ENCODE measurements at places on chromosomes 12 and 14.

DNA sequence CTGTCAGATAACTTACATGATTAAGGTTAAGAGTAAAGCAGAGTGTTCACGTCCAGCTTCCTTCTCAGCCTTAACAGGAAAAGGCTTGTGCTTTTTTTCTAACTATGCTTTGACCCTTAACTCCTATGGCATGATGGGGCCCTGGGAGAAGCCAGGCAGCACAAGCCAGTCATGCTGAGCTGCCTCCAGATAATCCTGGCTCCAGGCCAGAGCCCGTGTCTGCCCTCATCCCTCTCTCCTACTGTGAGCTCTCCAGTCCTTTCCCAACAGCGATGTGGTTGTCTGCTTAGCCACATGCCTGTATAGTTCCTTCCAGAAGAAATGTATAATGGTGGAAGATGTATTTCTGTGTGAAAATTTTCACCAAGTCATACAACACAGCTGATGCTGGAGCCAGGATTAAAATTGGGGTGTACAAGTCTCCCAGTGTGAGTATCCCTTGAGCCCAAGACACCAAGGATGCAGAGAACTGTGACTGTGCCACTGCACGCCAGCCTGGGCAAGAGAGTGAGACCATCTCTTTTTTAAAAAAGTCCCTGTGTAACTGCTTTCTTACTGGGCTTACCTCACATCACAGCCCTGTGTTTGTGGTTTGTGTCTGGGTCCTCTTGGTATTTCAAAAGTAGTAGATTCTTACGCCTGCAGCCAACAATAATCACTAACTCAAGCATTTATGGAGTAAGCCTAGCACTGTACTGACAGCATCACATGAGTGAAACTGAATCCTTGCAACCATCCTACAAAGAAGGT is 7.9 kb upstream of the ITFG2 start:
- DNase-seq = no peak

DNA sequence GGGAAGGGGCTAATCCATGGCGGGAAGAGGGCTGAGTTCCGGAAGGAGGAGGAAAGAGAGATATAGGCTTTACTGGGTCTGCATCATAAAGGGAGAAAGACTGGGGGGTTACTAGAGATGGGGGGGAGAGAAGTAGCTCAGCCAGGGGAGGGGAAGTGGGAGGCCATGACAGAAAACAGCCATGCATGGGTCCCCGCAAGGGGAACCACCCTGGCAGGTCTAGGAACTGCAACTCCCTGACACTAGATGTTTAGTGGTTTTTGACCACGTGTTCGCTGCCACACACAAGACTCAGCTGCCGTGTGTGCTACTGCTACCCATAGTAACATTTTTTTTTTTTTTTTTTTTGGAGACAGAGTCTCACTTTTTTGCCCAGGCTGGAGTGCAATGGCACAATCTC is 145.0 kb downstream of the RIMBP2 start:
- no peak for DNase-seq

DNA sequence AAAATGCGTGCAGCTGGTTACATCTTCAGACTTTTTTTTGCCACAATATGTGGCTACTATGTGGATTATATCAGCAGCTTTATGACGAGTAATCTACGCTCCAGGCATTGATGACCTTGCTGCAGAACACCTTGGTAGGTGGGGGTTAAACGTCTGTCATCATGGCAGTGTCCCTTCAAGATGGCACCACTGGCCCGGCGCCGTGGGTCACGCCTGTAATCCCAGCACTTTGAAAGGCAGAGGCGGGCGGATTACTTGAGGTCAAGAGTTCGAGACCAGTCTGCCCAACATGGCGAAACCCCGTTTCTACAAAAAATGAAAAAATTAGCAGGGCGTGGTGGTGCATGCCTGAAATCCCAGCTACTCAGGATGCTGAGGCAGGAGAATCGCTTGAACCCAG is 177.5 kb downstream of the AEBP2 start:
- DNase-seq = no peak

GRCh38 chr12:62192903-62193250 is 67.3 kb upstream of the USP15 start:
- no peak for DNase-seq

All from stimulated activated CD8-positive, alpha-beta memory T cell treated with anti-CD3 and anti-CD28 coated beads, Interleukin-15, amount 100 ng/mL, for 24 hours (primary cell).